ENCODE measurements at places on chromosomes 5 and 9.

DNA sequence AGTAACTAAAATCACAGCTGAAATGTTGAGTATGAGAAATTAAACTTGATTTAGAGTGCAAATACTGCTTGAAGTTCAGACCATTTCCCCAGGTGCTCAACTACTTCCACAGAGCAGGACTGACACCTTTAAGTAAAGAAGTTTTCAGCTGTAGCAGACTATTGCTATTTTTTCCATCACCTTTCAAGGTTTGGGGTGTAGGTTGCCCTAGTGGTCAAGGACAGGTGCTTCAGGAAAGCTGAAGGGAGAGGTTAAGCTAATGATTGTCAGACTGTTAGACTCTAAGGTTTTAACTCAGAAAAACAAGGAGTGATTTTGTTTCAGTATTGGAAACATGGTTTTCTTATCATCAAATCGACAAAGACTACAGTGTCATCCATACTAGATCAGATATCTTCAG, 162.1 kb downstream of the CCDC192 start:
- DNase-seq: no peak

GRCh38 chr9:124286292-124286931, 28.7 kb downstream of the NEK6 start:
- peak; percentile 25 for DNase-seq

DNA sequence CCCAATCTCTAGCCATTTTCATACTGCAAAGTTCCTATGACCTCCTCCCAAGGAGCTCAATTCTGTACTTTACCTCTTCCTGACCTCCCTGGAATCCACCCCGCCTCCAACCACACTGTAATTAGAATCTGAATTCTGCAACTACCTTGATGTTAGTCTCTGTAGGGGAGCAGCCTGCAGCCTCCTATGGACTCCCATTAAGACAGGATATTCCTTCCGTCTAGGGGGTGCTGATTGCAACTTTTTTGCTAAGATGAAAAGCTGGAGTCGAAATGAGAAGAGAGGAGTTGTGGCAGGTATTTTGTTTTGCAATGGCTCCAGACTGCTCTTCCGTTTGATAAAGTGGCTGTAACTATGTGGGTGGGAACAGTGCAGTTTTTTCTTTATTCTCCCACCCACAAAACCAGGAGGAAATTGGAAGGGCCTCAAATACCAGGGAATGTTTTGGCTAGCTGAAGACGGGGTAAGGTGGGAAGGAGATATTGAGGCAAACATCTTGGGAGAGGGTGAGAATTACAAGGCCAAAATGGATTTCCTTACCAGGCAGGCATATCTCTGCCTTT, 23.8 kb downstream of the ANXA2R start:
- DNase-seq: no peak

DNA sequence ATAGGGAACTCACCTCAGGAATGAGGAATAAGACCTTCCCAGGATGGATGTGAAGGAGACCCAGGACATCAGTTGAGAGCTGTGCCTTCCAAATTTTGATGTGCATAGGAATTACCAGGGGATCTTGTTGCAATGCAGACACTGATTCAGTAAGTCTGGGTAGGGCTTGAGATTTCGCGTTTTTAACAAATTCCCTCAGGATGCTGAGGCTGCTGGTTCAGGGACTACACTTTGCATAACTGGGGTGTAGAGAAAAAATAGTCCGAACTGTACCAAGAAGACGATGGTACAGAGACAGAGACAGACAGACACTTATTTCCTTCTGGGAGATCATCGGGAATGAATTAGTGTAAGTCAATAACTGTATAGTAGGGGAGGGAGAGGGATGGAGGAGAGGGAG, 82.3 kb upstream of the FREM1 start:
- DNase-seq: no peak

- DNase-seq: no peak
Observed at GRCh38 chr5:39266442-39266841, 47.1 kb upstream of the FYB1 start.

DNA sequence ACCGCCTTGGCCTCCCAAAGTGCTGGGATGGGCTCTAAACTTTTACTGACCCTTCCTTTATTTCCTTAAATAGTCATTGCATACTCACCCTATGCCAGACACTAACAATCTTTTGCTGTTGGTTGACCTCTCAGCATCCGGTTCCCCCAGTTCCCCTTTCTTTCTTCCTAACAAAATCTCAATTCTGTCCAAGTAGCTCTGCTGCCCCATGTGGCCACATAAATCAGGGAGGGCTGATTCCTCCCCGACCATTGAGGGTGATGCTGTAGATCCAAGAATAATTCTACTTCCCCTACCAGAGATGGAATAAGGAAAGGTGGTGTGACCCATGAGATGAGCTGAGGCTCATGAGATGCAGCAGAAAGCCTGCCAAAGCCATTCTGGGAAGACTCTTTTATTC, 315.3 kb upstream of the MSX2 start:
- DNase-seq: no peak

DNA sequence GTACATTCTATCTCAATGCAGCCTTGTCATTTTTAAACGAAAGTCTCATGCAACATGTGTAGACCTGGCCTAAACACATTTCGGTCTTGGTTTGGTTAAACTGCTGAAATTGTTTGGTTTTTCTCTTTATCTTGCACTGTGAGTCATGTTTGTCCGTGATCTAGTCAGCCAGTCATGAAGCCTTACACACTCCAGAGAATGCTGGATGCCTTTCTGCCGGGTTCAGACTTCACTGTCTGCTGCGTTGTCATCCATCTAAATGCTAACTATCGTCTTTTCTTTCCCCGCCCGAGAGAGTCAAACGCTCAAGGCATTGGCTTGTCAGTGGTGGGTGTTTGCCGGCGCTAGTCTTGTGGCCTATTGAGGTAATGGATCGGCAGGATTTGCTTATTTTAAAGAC, 1194.6 kb upstream of the WWC1 start:
- DNase-seq: no peak

DNA sequence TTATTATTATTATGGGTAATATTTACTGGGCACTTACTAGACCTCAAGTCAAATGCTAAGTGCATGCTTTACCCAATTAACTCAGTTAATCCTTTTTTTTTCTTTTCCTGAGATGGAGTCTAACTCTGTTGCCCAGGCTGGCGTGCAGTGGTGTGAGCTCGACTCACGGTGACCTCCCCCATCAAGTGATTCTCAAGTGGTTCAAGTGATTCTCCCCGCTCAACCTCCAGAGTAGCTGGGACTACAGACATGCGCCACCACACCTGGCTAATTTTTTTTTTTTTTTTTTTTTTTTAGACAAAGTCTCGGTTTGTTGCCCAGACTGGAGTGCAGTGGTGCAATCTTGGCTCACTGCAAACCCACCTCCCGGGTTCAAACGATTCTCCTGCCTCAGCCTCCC, 69.1 kb downstream of the CXXC5 start:
- no peak for DNase-seq

GRCh38 chr5:73118391-73118973, 1.9 kb upstream of the TMEM171 start:
- no peak for DNase-seq

- no peak for DNase-seq
Observed at GRCh38 chr5:126998201-126998631, 32.1 kb downstream of the MARCHF3 start.

GRCh38 chr9:93476924-93477323, 23.5 kb upstream of the FAM120AOS start:
- no peak for DNase-seq

- no peak for DNase-seq
Observed at GRCh38 chr5:92588876-92589275, 992.1 kb downstream of the NR2F1-AS1 start.

DNA sequence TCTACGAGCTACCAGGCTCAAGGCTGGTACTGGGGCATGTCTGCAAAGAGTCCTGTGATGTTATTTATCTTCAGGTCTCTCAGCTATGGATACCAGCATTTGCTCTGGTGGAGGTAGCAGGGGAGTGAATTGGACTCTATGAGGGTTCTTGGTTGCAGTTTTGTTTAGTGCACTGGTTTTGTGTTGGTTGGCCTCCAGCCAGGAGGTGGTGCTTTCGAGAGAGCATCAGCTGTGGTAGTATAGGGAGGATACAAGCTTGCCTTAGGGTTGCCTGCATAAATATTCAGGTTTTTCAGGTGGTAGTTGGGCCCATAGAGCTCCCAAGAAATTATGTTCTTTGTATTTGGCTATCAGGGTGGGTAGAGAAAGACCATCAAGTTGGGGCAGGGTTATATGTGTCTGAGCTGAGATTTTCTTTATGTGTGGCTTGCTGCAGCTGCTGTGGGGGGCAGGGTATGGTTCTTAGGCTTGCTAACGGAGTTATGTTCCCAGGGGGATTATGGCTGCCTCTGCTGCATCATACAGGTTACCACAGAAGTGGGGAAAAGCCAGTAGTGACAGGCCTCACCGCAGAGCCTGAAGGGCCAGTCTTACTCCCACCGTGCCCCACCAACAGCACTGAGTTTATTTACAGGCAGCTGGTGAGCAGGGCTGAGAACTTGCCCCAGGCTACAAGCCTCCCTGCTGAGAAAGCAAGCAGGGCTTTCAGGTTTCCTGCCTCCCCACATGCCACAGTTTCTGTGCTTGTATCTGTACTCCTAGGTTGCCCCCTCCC, 9.7 kb upstream of the RIOK2 start:
- DNase-seq: no peak

- DNase-seq: no peak
Observed at GRCh38 chr9:102795532-102795931, 199.6 kb upstream of the CYLC2 start.

DNA sequence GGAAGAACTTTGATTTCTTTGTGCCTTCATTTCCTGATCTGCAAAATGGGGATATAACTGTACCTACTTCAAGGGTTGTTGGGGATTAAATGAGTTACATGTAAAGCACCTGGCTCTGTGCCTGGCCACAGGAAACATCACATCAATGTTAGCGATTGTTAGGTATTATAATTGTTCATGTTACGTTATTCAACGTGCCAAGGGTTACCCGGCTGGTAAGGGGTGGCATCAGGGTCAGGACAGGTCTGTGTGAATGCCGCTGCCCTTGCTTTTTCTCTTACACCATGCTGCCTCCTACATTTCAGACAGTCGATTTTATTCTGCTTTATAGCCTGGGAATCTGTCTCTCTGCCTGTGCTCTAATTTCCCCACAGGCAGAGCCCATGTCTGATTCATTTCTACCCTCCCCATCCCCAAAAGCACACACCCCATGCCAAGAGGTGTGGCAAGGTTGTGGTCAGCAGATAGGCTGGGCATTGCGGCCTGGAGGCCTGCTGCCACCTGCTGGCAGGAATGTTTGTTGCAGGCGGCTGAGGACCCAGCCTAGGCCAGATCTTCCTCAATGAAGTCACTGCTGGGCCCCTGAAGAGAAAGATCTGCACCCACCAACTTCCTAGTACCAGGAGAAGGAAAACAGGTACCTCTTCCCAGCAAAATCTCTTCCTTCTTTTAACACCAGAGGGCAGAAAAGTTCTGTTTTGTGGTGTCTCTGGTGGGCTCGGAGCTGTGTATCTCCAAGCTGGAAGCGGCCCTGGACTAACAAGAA, 5.3 kb downstream of the ANKS6 start:
- DNase-seq: peak; percentile 46

DNA sequence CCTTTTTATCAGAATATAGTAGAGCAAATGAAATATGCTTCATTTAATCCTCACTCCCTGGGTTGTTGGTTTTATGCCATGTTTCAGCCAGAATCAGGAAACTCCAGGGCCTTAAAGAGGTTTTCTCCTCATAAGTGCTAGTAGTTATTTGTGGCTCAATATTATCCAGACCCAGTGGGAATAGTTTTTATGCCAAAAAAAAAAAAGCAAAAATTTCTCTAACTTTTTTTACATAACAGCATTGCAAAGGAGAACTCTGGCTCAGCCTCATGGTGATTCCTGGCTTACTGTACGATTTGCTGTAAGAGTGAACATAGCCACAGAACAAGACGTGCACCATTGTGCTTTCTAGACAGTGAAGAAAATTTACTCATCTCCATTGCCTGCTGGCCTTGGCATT, 232.5 kb downstream of the PJA2 start:
- DNase-seq: no peak

GRCh38 chr9:77488439-77489126, 159.5 kb downstream of the GNA14 start:
- DNase-seq: no peak

DNA sequence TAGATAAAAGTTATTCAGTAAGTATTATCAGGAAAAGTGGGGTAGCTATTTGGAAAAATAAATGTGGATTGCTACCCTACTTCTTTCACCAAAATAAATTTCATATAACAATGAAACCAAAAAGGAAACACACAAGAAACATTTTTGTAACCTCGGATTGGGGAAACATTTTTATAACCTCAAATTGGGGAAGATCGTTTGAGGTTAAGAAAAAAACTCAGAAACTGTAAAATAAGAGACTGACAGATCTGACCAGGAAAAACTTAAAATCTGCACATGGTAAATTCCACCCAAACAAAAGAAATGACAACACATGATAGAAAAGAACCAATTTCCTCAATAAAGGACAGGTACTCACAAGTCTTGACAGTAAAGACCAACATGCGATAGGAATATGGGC, 13.5 kb downstream of the EFCAB9 start:
- DNase-seq: no peak

- DNase-seq: no peak
Observed at GRCh38 chr5:38768412-38769211, 77.2 kb upstream of the OSMR start.

DNA sequence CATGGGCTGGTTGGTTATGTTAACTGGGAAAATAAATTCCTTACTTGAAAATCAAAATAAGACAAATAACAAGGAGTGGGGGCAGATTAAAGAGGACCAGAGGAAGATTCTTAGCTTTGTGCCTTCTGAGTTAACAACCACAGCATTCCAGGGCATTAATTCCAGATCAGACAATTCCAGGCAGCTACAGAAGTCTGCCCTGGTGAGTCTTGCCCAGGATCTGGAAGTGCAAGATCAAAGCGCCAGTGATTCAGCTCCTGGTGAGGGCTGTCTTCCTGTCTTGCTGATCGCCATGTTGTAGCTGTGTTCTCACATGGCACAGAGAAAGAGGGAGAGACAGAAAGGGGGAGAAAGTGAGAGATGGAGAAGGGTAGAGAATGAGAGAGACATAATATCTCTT, 65.6 kb downstream of the ANXA2R start:
- DNase-seq: no peak

GRCh38 chr5:176810081-176810597, at the start of gene UNC5A:
TSS of gene UNC5A (plus strand) at chr5:176810559. CDS start at chr5:176810751, 192 bp downstream.
- DNase-seq: peak; percentile 45

- DNase-seq: no peak
Observed at GRCh38 chr9:24844217-24844616, 298.5 kb upstream of the IZUMO3 start.

GRCh38 chr5:161095953-161096352, 243.9 kb upstream of the ATP10B start:
- DNase-seq: no peak

GRCh38 chr5:136114414-136115125, 18.1 kb upstream of the SMAD5 start:
- DNase-seq: no peak

DNA sequence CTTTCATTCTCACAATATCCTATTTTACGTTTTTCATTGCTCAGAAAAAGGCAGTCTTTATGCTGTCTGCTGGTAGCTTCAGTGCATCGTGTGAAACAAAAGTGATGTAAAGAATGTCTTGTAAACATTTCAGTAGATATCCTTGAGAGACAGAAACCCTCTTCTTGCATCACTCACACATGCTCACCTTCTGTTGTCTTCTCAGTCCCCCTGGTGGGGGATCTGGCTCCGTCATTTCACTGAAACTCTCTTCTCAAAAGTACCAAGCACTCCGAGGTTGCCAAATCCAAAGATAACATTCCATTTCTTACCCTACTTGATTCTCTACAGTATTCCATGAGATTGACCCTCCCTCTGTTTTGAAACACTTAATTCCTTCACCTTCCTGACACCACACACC, 46.1 kb upstream of the PCA3 start:
- no peak for DNase-seq

- DNase-seq: no peak
Observed at GRCh38 chr5:26482810-26483375, 555.5 kb downstream of the CDH9 start.
